ENCODE measurements at places on chromosomes 1 and 21.

DNA sequence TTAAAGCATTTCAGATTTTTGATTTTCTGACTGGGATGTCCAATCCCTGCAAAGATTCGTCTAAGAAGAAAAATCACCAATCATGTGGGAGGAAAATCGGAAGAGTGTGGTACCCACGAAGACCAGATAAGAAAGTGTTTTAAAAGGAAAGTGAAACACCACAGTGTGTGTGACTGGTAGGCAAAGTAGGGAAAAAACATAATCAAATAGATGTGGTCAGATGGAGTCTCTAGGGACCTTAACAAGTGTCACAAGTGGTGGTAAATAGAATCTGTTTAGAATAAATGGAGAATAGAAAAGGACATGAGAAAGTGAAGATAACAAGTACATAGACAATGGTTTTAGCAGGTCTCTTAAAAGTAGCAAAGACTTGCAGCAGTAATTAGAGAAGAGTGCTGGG, 154.6 kb downstream of the SLC30A10 start:
- DNase-seq, result no peak

GRCh38 chr21:40602080-40602479, 244.9 kb downstream of the DSCAM start:
- DNase-seq, result no peak

DNA sequence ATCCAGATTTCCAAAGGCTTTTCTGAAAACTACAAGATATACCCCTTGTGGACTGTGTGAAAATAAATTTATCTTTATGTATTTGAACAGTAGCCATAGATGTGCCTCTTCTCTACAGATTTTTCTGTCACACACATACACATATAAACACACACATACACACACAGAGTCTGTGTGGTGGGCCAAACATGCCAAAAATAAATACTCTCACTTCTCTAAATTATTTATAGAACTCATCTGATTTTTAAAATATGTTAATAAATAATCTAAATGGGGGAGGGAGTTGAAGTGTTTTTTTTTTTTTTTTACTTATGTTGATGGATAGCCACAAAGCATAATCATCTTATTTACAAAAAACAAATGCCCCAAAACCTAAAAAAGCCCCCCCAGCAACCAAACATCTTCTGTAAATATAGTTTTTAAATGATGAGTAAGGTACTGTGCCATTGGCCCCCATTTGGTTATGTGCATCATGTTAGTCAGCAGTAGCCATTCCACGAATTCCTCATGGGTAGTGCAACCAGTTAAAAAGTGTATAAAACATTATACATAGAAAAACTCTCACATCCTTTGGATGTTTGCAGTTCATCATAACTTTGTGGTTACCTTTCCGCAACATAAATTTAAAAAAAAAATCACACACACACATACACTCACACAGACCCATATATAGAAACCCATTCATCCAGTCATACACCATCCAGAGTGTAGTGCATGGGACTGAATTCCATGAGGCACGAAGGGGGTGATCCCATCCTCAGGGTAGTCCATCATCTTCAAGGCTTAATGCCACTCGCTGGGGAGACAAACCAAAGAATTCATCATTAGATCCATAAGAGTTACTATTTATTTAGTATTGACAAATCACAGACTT, 8.2 kb upstream of the MAGOH start:
- no peak for DNase-seq

GRCh38 chr1:231407547-231408396, 14.3 kb downstream of the EGLN1 start:
- DNase-seq, result no peak

DNA sequence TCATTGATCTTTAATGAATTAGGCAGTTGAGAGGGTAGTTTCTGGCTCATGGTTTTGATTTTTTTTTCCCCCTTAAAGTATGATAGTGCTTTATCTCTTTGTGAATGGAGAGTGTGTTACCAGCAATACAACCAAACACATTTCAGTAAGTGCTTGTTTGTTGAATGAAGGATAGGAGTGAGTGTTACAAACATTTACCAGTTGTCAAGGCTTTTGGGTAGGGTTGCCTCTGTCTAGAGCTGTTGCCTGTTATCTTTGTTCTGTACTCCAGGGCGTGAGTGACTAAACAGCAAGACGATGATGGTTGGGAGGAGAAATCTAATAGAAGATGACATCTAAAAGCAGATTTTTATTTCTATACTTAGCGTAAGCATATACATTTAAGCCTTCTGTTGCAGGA, 21.5 kb downstream of the MAP3K7CL start:
- no peak for DNase-seq

GRCh38 chr21:14040386-14040785, 170.4 kb downstream of the LIPI start:
- no peak for DNase-seq

DNA sequence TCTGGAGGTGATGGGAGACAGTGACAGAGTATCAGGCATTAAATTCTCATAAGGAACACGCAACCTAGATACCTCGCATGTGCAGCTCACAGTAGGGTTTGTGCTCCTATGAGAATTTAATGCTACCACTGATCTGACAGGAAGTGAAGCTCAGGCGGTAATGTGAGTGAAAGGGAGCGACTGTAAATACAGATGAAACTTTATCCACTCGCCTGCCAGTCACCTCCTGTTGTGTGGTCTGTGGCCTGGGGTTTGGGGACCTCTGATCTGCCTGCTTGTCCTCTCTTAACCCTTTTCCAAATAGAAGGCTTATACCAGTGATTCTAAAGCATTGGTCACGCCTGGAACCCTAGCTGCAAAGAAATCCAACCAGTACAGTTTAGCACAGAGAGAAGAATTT, 15.3 kb downstream of the GABPA start:
- no peak for DNase-seq

- no peak for DNase-seq
These were observed 266.2 kb downstream of the FOXD2 start for GRCh38 chr1:47703981-47704596.

DNA sequence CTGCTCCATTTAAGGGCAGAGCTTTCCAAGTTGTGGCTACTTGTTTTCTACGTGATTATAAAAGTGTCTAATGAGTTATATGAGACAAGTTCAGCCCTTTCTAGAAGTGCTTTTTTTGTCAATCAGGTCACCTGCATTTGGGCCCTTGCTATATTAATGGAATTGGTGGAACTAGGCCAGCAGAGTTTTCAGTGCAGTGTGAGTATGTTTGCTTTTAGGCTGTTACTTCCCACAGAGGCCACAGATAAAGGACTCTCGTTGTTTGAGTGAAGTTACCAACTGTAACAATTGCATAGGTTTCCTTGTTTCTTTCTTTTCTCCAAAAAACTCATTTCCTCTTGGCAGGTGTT, 10.9 kb downstream of the SMAP2 start:
- no peak for DNase-seq

- no peak for DNase-seq
These were observed 160.8 kb downstream of the MATN1 start for GRCh38 chr1:30562559-30562958.

DNA sequence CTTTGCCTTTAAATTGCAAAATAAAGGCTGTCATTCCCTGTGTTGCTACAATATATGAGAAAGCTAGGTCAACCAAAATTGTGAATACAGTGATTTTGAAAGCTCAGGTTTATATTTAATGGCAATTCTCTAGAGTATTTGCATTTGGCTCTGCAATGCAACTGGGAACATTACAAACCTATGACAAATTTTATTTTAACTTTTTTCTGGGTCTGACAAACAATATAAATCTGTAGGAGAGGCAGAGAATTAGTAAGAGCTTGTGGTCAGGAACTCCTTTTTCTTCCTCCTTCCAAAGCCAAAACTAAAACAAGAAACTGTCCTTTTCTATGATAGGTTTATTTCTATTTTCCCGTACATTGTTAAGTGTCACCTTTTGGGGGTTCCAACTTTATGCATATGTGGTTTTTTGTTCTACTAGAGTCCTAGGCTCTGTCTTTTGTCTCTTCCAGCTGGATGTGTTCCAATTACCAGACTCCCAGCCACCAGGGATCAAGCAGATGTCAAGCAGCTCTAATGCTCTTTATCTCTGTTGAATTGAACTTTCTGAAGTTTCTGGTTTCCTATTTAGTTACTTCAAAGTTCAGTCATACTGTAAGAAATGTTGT, 106.9 kb downstream of the ASH1L start:
- no peak for DNase-seq

DNA sequence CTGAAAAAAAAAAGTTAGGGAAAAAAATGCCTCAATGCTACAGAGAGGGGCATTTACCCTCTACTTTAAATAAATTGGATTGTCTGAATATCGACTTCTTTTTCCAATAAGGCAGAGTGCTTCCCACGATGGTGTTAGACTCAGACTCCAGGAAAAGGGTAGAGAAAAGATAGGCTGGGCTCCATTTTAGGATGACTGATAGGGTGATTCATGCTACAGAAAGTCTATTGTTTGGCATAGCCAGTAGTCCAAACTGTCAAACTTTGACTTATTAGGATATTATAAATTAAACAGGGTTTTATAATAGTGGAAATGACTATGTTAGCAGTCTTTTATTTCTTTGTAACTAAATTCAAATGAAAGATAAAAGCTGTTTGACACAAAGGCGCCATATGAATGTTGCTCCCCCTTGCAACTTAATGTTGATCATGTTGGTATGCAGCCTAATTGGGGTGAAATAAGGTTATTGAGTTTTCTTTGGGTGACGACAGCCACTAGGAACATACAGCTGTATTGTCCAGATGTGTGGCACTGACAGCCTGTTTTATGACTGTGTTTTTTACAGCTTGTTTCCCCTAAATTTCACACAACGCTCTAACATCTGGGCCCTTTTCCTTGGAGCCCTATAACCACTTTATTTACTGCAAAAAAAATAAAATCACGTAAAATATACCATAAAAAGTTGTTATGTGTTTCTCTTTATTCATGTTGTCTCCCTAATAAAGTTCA, 69.3 kb downstream of the SPAG17 start:
- no peak for DNase-seq

- no peak for DNase-seq
These were observed 13.9 kb upstream of the ADAR start for GRCh38 chr1:154621875-154622274.

DNA sequence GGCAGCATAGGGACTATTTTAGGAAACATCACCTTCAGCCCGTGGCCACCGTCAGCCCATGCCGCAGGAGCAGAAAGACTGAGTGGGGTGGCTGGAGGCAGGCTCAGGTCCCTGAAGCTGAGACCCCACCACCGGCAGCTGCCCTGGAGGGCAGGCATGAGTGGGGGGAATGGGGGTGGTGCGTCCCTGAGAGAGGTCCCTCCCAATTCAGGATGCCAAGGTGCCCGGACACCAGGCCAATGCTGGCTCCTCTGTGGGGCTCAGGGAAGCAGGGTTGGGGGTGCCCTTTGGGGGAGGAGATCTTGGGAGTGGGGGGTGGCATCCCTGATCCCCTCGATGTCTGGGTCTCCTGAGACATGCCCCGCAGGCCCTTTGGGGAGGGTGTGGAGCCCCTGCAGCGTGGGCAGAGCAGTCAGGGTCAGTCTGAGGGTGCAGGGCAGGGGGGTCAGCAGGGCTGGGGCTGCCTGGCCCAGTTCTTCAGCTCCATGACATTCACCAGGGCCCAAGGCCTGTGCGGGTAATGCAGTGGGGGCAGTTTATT, 998 bp upstream of the TTC34 start:
- no peak for DNase-seq

DNA sequence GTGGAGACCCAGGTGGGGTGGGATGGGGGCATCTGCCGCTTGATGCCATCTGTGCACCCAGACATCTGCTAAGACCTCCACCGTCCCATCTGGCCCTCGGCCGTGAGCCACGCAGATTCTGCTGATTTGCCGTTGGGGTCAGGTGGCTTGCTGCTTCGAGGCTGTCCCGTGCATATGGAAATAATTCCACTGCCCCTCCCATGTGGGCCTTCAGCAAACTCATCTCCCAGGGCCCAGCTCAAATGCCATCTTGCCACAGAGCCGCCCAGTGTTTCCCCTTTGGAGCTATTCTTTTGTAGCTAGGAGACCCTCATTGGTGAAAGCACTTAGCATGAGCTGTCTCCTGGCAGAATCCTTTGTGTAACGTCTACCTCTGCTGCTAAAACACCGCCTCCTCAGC, 99.8 kb downstream of the KAZN start:
- no peak for DNase-seq

DNA sequence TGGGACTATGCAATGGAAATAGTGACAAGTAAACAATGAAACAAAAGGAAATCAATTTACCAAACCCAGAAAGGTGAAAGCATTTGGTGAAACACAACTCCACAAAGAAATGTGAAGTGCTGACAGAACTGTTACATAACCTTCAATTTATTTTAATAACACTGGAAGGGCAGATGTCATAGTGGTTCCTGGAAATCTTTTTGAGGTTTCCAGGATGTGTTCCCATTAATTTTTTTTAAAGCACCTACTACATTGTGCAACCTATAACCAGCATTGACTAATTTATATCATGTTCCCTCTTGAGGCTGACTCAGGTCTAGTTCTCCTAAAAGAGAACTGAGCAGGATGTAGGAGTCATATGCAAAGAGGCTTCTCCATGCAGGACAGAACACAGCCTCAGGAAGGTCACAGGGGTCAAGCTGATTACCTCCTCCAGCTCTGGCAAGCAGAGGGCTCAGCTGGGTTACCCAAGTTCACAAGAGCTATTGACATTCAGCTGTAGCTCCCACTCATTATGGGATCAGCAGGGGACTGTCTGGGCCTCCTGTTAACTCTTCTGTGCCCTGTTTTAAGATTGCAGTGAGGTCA, 157.1 kb upstream of the NRIP1 start:
- DNase-seq, result no peak

GRCh38 chr21:24577301-24577700, 1030.0 kb downstream of the MRPL39 start:
- DNase-seq, result no peak

GRCh38 chr1:43587594-43587993, 56.9 kb downstream of the PTPRF start:
- DNase-seq, result no peak

GRCh38 chr1:164240081-164240480, 318.9 kb upstream of the PBX1 start:
- no peak for DNase-seq

DNA sequence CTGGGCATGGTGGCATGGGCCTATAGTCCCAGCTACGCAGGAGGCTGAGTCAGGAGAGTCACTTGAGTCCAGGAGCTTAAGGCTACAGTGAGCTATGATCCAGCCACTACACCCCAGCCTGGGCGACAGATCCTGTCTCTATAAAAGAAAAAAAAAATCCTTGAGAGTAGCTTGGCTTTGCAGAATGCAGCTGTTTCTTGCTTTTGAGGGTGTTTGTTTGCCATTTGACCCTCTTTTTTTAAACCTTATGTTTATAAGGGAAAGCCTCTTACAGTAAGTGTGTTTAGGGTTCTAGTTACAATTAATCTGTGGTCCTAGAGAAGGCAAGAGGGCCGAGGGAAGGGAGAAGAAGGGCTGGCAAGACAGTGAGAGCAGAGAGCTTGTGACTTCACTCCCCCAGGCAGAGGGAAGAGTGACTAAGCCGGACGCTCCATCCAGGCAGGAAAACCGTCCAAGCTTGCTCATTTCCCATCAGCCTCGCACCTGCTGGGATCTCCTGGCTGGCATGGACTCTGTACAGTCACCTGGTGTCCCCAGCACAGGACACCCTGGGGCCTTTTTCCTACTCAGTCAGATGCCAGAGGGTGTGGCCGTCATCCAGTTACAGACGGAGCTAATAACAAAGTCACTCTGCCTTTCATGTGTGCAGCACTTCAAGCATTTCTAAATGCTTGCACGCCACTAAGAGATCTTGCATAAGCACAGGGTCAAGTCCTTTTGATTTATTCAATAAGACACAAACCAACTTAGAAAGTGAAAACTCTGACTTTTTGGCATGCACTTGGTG, 55.5 kb upstream of the PSEN2 start:
- DNase-seq, result no peak
